ENCODE measurements at places on chromosomes 13 and 19.

- no peak for DNase-seq
These were observed 621 bp downstream of the SOX21 start for GRCh38 chr13:94711561-94712286.

- no peak for DNase-seq
These were observed 10.8 kb downstream of the PAK4 start for GRCh38 chr19:39136225-39136940.

DNA sequence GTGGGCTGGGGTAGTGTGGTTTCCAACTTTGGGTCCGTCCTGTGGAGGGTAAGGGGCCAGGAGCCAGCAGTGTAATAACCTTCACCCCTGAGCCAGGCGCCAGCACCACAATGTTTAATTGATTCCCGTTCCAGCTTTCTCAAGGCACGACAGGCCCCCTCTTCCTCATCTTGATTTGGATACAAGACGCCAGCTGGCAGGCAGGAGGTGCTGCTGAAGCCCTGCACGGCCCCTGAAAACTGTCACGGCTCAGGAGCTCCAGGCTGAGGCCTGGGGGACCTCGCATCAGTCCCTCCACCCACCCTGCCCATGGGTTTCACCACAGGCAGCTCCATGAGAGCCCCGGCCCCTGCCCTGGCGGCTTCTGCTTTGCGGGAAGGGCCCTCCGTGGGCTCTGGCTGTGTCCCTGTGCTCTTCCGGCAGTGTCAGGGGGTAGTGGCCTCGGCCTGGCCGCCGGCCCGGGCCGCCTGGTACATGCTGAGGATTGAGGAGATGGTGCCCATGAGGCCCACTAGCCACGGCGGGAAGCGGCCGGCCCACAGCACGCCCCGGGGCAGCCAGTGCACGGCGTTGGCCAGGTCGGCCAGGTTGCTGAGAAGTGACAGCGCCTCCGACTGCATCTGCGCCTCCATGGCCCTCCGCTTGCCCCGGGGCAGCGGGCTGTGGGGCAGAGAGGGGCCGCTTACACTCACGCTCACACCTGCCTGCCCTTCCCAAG lies 11.9 kb downstream of the PEX11G start:
- no peak for DNase-seq

DNA sequence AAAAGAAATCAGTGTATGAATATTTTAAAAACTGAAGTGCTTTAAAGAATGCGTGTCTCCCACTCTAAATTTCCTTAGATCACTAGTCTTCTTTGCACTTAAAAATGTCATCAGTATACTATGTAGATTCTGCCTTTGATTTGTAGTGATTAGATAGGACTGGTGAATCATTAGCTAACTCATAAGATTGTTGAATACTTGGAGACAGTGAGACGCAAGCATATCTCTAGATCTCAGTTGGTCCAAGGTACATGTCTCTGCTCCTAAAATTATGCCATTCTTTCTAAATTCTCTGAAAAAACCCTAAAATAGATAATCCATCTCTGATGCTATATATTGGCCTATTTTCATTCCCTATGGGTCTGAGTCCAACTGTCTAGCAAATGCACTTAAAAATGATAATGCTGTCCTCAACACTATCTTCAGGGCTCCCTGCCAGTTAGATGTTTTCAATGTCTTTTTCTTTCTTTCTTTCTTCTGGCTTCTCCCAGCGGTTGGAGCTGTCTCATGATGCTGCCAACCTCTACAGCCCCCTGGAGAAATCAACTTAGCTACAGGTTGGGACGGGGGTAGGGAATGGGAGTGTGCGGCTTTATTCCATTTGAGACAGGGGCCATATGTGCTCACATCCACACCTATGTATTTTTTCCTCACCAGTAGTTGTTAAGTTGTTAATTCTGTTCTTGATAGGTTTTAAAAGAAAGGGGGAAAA lies 301.0 kb downstream of the NDFIP2 start:
- no peak for DNase-seq

- no peak for DNase-seq
These were observed 35.3 kb downstream of the CEBPA start for GRCh38 chr19:33266974-33267484.

- DNase-seq: no peak
These were observed 31.5 kb upstream of the OR10H1 start for GRCh38 chr19:15846923-15847322.

DNA sequence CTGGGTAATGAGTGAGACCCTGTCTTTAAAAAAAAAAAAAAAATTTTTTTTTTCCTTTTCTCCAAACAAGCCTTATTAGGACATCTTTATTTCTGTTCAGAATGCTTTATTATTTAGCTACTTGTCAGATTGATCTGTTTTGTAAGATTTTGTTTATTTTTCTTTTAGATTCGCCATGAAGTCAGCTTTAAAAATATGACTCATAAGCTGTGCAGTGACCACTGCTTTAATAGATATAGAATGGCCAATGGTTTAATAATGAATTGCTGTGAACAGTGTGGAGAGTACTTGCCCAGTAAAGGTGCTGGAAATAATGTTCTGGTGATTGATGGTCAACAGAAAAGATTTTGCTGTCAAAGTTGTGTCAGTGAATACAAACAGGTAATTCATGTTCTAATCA lies 47.7 kb downstream of the ZMYM2 start:
- DNase-seq: no peak

DNA sequence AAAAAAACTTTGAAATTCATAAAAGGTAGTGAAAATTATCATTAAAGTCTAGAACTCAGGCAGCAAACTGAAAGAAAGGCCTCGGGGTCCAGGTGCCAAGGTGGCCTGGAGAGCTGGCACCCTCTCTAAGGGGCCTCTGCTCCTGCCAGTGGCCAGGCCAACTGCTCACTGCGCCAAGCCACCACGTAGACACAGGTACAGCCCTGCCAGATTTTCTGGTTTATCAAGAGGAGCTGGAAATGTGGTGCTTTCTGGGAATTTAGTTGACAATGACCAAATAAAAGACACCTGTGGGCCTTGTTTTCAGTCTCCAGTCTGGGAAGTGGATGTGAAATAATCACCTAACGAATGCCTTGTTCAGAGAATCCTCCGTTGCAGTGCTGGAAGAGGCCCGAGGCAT lies 22.8 kb downstream of the ZNF574 start:
- DNase-seq: no peak

All from bone marrow (tissue), 2 donors.